A673 (cell line): ENCODE measurements at places on chromosomes 6 and 20.
A peak's percentile ranks its signal among the peaks of the same experiment; 100 is the strongest.

DNA sequence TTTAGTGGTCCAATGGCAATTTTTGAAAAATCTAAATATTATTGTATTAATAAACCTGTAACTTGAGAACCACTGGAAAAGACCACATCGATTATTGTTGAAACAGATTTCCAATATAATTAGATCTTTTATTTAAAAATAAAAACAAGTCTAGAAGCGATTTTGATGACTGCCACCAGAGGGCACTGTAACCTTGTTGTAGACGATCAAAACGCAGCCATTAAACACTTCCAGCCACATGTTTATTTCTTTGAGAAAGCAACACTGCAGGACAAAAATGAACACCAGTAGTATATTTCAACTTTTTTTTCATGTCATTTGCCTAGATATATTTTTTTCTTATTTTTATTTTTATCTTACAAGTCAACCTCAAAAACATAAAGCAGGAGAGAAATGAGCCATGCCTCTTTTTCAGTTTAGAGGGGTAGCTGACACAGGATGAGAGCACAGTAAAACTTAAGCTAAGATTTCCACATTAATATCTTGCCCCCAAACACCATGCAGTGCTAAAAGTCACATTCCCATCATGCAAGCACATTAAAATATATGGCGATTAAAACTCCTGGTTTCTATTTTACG lies 115.4 kb downstream of the OPRM1 start:
- DNase-seq: peak; percentile 75

DNA sequence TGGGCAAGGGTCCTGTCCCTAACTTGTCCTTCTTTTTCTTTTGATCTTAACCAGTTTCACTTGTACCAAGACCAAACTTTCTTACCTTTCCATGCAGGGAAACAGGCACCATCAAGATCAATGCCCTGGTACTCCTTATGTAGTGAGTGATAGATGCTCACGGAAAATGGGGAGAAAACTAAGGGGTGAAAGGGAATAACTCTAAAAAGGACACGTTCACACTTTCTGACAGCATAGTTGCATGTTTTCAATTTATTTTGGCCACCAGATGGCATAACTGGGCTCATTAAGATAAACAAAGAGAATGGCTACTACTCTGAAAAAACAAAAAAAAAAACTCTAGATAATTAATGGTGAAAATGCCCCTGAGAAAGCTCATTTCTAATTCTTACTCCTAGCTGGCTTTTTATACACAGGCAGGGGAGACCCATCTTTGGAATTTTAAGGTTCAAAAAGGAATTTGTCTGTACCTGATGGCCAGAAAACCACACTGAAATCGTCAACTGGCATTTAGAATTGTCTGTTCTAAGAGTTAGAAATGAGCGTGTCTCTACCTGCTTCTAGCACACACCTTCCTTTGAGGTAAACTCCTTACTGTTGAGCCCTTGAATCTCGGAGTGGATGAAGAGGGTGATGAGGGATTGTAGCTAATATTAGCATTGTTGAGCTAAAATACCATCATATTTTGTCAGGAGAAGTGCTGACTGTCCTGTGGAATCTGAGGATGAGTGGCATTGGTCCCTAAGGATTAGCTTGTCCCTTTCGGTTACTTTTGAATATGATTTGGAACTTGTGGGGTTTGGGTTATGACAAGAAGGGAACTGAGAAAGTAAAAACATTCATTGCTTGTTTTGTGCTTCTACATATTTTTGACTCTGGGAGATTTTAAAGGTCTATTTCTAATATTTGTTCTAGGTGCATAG lies 62.2 kb upstream of the DDR1 start:
- DNase-seq: peak; percentile 66

DNA sequence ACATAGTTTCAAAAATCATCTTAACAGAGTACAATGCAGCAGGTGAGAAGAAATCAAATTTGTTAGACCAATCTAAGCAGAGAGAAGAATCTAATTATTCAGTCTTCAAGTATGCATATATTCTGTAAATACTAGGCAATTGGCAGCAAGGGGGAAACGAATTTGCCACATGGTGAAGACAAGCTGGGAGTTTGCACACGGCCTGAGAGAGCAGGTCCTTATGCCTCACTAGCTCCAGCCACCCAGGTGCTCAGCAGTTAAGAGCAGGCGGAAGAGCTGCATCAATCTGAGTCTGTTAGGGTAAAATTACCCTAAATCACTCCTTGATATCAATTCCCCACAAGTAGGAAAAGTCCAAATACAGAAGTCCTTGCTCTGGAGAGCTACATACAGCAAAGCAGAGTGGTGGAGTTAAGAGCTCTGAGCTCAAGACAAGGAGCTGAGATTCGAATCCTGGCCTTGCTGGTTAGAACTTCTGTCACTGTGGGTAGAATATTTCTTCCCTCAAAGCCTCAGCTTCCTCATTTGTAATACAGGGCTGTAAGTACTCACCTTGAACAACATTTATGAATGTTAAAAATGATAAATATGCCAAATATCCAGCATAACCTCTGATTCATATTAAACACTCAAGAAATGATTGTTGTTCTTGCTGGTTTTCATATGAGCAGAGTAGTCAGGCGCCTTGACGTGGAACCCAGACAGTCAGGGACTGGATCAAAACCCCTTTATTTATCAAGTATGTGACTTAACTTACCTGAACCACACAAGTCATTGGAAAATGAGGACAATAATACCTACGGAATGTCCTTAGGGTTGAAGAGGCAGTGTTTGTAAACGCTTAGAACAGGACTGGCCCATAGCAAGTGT lies 444.2 kb downstream of the CDH26 start:
- no peak for DNase-seq

DNA sequence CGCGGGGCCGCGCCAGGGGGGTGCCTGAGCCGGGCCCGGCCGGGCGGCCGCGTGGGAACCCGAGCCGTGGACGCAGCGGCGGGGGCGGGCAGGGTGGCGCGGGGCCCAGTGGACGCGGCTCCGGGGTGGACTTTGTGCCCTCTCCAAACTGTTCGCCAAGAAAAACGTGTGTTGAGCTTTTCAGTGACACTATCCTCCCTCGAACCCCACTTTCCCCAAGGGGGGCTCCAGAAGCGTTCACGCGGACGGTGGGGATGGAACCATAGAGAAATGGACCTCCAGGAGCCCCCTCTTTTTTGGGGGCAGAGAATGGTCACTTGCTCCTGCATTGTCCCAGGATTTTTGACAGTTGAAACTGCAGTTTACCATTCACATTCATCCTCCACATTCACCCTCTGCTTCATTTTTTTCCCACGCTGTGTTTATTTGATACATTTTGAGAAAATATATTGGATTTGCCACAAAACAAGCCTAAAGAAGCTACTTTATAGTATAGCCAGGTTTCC lies 2.9 kb upstream of the HIVEP1 start:
- peak; percentile 44 for DNase-seq

DNA sequence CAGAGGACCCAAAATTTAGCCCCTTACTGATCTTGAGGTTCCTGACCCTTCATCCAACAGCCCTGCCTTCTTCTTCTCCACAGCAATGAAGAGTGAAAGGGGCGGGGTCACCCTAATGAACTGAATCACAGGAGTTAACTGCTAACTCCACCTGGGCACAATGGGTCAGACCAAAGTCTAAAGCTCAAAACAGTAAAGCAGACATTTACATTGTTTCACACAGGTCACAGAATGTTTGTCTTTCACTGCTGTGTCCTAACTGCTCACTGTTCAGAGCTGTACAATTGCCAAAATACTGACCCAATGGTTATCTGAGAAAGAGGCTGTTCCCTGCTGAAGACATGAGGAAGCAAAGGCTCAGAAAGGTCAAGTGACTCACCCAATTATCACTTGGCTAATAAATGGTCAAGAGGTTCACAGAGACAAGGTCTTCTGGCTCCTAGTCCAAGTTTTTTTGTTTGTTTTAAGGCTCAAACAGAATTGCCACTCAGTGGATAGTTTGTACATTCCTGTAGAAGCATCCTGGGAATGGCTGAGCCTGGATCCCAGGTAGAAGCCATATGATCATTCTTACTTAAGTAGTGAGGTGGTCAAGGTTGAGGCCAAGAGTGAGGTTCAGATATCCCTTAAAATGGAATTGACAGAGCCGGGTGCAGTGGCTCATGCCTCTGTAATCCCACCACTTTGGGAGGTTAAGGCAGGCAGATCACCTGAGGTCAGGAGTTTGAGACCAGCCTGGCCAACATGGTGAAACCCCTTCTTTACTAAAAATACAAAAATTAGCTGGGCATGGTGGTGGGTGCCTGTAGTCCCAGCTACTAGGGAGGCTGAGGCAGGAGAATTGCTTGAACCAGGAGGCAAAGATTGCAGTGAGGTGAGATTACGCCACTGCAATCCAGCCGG lies 35.1 kb upstream of the FAM83C start:
- no peak for DNase-seq

- no peak for DNase-seq
Measured at GRCh38 chr6:157459327-157459726, 78.3 kb downstream of the ZDHHC14 start.

DNA sequence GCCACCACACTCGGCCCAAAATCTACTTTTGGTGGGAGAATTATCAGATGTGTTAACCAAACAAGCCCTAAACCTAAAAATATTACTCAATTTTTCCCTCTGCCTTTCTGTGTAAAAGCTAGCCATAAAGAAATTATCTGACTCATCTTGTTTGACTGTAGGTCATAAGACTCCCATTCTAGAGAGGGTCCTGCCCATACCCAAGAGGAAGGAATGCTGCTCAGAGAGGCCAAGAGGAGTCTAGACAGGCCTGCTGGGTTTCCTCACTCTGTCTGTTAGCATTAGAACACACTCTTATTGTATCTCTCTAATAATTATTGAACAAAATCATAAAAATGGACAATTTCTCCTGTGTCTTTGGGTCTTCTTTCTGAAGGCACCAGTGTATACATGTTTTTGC lies 26.1 kb downstream of the C6orf141 start:
- DNase-seq: no peak

GRCh38 chr6:155382338-155382685 lies 68.0 kb upstream of the TFB1M start:
- DNase-seq: no peak

- DNase-seq: peak; percentile 70
Measured at GRCh38 chr6:91142154-91142553, 555.3 kb upstream of the MAP3K7 start.

DNA sequence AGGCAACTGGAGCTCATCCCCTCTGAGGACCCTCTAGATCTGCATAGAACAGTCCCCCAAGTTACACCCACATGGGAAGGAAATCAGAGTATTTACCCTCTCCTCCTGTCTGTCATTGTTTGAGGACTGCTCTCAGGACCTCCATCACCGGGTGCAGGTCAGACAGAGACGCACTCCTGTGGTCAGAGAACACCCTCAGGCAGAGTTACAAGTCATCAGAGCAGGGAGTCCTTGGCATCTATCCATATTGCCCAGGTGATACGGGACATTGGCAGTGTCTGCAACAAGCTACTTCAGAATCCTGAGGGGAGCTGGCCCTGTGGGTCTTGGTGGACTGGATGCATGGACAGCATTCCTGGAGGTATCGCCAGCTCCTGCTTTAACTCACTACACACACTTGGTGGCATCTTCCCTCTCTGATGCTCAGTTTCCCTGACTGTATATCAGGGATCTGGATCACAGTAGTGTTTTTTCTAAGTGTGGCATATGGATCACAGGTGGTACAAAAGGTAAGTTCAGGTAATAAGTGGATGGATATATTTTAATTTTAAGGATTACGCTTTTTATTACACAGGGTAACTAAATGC lies 15.1 kb upstream of the ISM1 start:
- no peak for DNase-seq

- peak; percentile 71 for DNase-seq
Measured at GRCh38 chr6:138972226-138972665, 15.8 kb downstream of the REPS1 start.

GRCh38 chr20:3238616-3239025 lies 369 bp downstream of the SLC4A11 start:
- DNase-seq: peak; percentile 50

- DNase-seq: no peak
Measured at GRCh38 chr6:136893187-136893586, 28.9 kb upstream of the SLC35D3 start.

- no peak for DNase-seq
Measured at GRCh38 chr6:146258206-146258605, 229.3 kb downstream of the GRM1 start.

DNA sequence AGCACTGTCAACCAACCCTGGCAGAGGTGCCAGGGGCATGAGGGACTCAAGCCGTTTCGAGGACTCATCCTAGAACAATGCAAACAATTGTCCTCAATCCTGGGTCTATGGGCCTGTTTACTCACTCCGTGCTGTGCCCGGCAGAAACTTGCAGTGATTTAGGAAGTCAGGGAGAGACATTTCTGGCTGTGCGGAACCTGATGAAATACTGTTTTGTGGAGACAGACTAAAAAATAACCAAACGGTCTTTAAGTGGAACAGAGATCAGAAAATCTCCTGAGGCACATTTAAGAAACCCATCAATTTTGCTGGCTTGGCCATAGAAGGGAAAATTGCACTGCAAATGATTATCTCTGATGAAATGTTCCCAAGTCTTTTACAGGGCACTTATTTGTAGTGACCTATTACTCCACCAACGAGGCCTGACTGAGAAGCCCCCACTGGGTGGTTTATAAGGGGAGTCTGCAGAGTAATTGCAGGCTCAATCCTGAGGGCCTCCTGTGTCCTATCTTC lies 79.8 kb upstream of the KCNK16 start:
- DNase-seq: no peak

DNA sequence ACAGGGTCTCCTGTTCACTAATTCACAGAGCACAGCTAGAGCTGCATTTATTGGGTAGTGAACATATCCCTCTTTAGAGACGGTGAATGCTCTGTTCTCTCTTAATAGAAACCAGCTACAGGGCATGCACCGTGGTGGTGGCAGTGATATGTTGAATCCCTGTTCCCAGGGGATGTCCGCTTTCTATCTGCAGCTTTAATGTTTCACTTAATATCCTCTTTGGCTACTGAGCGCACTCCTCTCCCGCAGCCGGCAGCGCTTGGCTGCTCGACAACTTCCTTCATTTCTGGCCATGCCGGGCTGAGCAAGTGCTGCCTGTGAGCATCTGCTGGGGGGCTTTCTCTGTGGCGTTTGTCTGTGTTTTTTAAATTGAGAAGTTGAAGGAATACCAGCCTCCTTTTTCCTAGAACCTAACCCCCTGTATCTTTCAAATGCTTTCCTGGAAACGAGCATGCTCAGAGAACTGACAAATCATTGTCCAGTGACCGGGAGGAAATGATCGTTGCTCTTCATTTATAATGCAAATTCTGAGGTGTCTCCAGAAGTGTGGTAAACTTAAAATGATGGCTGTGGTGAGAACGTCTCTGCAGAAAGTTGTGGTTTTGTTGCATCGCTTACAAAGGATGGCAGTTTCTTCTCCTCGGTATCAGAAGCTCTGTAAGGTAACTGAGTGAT lies 297.9 kb downstream of the UTRN start:
- peak; percentile 88 for DNase-seq

DNA sequence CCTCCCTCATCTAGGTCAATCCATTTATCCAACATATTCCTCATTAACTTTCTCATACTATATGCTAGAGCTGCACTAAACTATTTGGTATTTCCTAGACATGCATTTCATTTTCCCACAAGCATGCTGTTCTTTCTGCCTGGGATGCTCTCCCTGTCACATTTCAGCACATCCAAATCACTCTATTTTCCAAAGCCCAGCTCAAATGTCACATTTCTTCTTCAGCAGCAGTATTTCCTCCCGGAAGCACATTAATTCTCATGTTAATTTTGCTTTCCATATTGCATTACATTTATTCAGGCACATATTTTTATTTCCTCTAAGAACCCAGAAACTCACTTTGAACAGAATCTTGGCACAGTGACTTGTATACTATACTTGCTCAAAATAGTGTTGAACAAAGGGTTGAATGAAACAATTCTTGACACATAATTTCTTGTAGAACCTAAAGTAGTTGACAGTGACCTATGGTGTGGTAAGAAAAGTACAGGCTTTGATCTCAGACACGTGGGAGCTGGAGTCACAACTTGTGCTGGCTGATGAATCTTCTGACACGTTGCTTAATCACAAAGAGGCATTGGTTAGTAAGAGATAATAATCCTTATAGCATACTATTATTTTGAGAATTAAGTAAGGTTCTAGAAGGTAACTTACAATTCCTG lies 30.8 kb upstream of the CD2AP start:
- DNase-seq: no peak
